ENCODE measurements at places on chromosomes 5 and 9.

DNA sequence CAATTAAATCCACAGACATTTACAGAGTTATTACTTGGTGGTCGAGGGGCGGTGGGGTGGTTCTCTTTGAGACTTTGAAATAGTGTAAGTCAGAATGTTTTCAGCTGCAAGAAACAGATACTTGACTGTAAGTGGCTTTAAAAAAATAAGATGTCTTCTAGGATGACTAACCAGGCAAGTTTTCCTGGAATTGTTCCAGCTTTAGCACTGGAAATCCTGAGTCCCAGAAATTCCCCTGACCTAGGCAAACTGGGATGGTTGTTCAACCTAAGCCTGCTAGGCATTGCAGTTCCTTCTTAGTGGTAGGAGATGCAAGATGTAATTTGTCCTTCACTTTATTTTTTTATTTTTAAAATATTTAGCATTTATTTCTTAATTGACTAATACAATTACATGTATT is 169.5 kb upstream of the POC5 start:
- no peak for DNase-seq

GRCh38 chr9:135574943-135575342 is 13.4 kb downstream of the PAEP start:
- DNase-seq, result no peak

GRCh38 chr5:144774197-144774596 is 603.5 kb downstream of the KCTD16 start:
- DNase-seq, result no peak

DNA sequence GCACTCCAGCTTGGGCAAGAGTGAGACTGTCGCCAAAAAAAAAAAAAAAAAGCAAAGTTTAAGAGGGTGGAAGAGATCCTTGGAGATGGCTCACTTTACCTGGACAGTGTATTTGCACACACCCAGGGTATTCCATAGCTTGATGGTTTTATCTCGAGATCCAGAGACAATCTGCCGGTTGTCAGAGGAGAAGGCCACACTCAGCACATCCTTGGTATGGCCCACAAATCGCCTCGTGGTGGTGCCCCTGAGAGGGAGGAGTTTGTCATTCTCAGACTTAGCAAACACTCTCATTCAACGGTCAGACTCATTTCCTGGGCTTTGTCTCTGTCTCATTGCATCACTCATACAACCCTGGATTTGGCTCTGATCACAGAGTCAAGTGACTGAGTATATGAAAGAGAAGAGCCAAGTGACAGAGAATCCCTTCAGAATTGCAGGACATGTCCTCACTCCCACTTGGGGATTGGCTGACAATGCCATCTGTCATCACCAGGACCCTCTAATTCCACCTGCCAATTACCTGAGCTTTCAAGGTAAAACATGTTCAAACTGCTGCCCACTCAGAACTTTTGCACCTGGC is 2.2 kb downstream of the RACK1 start:
- no peak for DNase-seq

DNA sequence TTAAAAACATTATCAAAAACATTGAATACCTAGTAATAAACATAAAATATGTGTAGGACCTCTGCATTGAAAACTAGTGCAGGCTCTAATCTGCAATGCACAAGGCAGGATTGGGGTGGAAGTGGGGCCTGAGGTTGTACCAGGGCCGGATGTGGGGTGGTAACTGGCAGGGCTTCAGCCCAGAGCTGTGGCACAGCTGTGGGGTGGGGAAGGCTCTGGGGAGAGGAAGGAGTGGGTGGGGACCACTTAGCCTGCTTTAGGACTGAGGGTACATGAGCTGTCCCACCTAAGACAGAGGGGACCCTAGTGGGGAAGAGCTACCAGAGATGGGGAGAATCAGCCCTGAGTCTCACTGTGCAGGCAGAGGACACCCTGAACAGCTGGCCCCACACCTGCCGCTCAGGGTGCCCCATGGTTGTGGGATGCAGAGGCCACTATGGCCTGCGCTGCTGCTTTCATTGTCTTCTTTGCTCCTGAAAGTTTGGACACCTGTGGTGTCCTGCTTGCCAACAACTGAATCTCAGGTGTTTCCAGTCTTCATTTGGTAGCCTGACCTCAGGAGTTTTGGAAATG is 311.4 kb downstream of the TLE4 start:
- no peak for DNase-seq

- no peak for DNase-seq
Observed at GRCh38 chr5:177070536-177071191, 16.1 kb upstream of the FGFR4 start.

Data from nephron progenitor cell (in vitro differentiated cells).